ENCODE measurements at places on chromosomes 16 and 17.

DNA sequence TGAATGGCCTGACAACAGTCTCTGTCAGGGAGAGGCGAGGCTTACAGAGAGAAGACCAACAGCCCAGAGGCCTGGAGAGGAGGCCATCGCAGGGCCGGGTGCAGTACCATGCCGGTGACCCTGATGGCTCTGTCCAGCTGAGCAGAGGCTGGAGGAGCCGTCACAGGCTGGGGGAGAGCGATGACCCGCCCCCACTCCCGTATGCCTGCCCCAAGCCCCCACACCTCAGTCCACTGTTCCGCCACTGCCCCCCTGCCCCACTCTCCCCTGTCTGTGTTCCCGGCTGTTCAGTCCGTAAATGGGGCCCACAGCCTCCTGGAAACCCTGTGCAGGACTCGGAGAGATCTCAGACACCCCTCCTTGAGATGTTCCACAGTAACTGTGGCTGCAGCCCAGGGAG, 12.8 kb upstream of the FAM83G start:
- no peak for DNase-seq

GRCh38 chr17:18185832-18186626, 2.4 kb downstream of the ALKBH5 start:
- DNase-seq, result no peak

- DNase-seq, result no peak
Observed at GRCh38 chr16:59295993-59296736, 562.0 kb upstream of the GOT2 start.

GRCh38 chr16:59201821-59202220, 467.7 kb upstream of the GOT2 start:
- DNase-seq, result no peak
